ENCODE measurements at places on chromosomes 4 and X.

GRCh38 chr4:47010912-47011446 lies 17.6 kb upstream of the GABRA4 start:
- DNase-seq = no peak

DNA sequence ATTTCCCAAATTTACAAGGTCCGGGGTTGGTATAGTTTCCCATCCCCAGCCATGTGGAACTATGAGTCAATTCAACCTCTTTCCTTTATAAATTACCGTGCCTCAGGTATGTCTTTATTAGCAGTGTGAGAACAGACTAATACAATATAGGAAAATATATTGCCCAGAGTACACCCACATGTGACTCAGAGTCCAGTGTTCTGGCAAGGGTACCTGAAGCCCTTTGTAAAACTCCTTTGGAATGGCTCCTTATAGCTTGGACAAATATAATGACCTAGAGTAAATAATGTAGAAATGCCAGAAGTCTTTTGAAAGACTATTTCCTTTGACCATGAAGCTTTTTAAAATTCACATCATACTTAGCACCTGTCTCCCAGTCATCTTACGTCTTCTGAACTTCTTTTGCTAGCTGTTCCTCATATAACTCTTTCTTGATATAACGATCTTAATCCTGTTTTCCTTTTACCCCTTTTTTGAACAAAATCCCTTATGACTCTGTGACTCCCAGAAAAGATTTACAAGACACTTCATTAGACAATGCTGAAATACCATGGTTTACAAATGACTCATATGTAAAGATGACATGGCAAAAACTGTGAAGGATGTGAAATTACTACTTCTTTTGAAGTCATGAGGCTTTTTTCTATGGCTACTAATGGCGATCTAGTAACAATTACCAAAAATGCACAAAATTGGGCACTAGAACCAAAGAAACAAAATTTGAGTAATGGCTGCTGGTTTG lies 408.9 kb downstream of the NAP1L3 start:
- no peak for DNase-seq

GRCh38 chrX:47232197-47232802 lies 509 bp upstream of the USP11 start:
- DNase-seq = no peak

- no peak for DNase-seq
These were observed 588.4 kb upstream of the FAM241A start for GRCh38 chr4:111556851-111557250.

GRCh38 chr4:168864821-168865541 lies 145.1 kb downstream of the CBR4 start:
- DNase-seq = no peak

DNA sequence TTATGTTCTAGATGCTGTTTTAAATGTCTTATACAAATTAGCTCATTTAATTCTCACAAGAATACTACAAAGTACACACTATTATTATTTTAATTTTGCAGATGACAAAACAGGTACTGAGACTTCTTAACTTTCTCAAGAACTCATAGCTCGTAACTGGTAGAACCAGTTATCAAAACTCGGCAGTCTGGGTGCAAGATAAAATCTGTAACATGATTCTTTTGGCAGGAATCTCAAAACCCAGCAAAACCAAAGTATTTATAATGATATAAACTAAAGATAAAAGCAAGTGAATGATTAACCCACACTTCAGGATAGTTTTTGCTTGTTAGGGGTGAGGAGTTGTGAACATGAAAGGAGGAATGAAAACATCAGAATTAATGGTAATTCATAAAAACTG lies 27.6 kb downstream of the CLNK start:
- no peak for DNase-seq
